ENCODE measurements at places on chromosomes 4 and X.

- DNase-seq = no peak
Measured at GRCh38 chrX:17736478-17736855, 826 bp upstream of the SCML1 start.

GRCh38 chr4:137949746-137950145 lies 292.4 kb downstream of the SLC7A11 start:
- DNase-seq = no peak

GRCh38 chrX:81082649-81083048 lies 119.1 kb downstream of the HMGN5 start:
- DNase-seq = no peak

DNA sequence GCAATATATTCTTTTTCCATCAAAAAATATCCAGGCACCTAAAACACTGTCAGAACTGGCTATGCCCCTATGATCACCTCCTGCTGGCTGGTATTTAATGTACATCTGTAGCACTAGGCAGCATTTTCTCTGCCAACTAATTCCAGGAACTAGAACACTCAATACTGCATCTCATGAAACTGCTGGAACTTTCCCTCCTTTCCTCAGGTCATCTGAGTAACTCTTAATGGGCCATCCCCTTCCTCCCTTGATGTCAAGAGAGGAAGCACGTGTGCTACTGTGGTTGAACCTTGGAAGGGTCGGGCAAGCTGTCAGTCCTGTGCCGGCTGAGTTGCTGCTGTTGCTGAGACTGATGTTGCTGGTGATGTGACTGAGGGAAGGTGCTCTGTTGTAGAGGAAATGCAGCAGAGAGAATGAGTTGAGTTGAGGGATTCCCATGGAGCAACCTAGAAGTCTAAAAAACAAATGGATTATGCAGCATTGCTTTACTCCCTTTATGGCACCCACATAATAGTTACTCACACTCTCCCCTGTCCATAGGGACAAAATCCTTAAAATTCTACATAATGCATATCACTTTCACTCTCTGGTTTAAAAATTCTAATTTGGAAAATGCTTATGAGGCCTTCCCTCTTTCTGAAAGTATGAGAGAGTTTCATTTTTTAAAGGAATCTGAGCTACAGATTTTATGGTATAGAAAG lies 39.5 kb downstream of the TMEM165 start:
- DNase-seq = peak; percentile 4

GRCh38 chrX:130083656-130084382 lies 26.5 kb downstream of the ELF4 start:
- no peak for DNase-seq

DNA sequence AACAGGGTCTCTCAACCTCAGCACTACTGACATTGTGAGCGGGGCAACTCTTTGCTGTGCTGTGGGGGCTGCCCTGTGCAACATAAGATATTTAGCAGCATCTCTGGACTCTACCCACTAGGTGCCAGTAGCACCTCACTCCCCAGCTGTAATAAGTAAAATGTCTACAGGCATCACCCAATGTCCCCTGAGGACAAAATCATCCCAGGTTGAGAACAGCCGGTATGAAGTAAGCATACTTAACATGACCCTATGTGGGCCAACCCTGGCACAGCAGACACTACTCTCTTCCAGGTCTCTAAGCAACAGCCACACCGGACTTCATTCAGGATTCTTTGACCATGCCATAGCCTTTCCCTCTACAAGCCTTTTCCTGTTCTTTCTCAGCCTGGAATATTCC lies 10.5 kb upstream of the MGST2 start:
- DNase-seq = no peak

DNA sequence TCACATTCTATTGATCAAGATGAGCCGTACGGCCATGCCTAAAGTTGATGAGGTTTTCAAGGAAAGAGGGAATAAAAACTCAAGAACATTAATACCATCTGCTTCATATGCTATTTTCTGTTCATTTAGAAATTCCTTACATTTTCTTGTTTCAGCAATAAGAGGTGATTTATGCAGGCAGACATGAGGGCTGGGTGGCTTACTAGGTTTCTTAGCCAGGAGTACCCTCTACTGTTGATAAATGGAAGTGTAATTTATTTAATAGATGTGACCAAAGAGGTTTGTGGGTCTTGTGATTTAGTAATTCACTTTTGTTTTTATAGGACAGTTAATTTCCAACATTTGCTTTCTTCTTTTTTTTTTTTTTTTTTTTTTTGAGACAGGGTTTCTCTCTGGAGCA lies 6.4 kb upstream of the SMIM9 start:
- no peak for DNase-seq

- no peak for DNase-seq
Measured at GRCh38 chr4:179447308-179447707, 2005.1 kb upstream of the AGA start.

GRCh38 chrX:8433109-8434062 lies 31.2 kb upstream of the VCX3B start:
- DNase-seq = no peak

DNA sequence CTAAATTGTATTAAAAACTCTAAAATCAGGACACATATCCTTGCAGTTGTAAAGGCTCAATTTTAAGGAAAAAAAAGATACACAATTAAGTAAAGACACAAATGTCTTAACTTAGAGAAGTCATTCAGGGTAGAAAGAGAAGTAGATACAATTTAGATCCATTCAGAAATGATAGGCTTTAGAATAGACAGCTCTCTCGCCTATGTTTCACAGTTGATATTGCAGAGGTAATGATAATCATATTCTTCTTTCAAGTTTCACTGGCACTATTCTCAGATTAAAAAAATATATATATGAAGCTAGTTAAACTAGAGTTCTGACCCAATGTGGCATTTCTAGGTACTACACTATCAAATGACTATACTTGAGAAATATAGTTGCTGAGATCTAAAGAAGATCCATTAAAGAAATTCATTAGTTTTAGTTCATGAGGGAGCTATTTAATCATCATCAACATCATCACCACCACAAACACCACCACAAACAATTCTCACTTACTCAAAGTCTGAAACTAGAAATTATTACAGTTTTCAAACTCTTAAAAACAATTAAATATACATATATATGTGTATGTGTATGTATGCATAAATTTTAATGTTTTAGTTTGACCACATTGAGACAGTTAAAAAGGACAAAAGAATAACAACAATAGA lies 93.1 kb downstream of the ANTXR2 start:
- DNase-seq = no peak

GRCh38 chrX:104565791-104566680 lies at the start of gene IL1RAPL2:
Gene IL1RAPL2 (plus strand): TSS chrX:104566199.
- no peak for DNase-seq

- DNase-seq = peak; percentile 13
Measured at GRCh38 chrX:68822641-68823410, 6.0 kb upstream of the EFNB1 start.

GRCh38 chr4:10951306-10951705 lies 266.7 kb upstream of the CLNK start:
- DNase-seq = no peak

DNA sequence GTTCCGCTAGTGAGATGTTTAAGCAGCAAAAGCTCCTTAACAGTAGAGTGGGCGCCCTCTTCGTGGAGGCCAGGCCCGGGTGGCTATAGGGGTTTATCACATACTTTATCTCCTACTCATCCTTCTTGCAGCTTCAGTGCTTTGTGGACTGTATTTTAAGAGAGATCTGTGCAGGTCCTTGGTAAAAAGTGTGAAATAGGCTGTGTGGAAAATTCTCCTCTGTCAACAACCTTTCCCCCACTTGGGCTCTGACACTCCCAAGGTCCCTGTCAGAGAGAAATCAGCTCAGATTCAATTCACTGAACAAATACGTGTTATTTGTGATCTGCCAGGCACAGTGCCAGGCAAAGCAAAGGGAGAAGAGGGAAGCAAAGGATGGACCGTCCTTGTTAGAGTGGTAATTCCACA lies 214.3 kb upstream of the PPARGC1A start:
- DNase-seq = no peak

GRCh38 chr4:109803924-109804571 lies 2.2 kb upstream of the CFI start:
- no peak for DNase-seq

DNA sequence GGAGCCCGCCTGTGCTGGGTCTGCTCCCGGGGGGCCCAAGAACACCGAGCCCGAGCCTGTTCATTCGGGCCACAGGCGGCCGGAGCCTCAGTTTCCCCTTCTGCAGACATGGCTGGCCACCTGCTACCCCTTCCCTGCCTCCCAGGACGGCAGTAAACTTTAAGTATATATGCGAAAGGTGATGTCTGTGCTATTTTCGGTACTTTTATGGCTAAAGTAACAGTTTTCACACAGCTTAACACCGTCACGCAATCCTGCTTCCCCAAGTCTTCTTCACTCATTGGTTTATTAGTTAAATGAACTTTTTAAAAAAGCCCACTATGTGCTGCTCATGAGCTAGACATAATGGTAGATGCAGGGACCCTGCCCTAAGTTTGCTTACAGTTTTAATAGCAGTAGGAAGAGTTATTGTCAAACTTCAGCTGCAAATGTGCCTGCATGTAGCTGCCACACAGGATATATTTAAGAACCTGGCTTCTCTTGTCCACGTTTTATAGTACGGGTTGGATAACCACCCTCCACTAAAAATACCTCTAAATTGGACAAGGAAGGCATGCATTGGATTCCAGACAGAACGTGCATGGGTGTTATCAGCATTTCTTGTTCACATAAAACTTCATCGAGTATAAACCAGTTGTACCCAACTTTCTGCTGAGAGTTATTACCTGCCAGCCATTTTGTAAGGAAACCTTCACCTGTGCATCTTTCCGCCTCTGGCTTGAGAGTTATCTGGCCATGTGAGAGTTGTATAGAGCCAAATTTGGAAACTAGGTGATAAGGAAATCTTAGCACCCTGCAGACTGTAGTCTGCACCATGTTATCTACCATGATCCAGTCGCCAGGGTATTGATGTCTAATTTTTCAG lies 741 bp downstream of the ANAPC4 start:
- no peak for DNase-seq

DNA sequence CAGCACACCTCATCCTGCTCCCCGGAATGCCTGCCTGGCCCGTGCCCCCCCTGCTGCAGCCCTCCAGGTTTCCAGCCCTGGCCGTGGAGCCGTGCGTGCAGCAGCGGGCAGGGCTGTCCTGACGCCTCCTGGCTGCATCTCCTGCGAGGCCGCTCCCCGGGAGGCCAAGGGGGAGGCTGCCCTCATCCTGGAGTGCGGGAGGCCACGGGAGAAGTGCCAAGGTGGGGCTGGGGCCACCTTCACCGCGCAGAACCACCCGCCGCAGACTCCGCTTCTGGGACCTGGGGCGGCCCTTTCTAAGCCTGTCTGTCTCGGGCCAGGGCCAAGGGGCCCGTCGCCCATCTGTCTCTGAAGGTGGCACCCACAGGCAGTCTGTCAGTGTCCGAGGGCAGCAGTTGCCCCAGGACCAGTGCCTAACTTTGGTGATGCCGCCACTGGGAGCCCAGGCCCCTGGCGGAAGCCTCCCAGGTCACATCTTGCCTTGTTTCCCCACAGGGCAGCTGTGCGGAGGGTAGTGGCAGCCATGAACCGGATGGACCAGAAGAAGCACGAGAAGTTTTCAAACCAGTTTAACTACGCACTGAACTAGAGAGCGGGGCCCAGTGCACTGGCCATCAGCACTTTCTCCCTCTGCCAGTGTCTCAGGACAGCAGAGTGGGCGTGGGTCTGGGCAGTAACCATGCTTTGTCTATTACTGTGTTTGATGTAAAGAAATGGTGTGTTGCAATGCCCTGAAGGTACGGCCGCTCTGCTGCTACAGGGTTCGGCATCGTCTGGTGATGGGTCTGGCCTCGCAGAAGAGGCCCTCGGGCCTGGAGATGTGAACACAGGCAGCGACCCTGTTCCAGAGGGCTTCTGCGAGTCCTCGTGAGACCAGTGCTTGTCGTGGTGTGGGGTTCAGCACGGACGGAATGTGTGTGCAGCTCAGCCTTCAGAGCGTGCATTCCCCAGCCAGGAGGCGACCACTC lies 20.6 kb downstream of the NKX1-1 start:
- no peak for DNase-seq

DNA sequence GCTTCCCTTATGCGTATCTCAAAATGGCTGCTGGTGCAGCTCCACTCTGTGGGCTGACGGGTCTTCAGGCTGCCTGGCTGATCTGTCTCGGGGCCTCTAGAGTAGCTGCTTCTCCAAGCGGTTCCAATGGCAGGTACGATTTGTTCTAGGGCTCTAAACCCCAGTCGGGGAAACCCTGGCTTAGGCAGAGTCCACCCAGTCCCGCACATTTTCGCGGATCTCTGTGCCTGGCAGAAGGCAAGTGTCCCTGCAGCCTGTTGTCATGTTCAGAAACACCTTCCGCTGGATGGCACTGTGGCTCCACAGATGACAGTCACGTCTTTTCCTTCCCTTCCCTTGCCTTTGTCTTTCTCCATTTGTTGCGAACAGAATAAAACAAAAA lies 54.4 kb downstream of the NBDY start:
- no peak for DNase-seq

- DNase-seq = no peak
Measured at GRCh38 chrX:138485767-138486166, 225.8 kb downstream of the FGF13 start.

DNA sequence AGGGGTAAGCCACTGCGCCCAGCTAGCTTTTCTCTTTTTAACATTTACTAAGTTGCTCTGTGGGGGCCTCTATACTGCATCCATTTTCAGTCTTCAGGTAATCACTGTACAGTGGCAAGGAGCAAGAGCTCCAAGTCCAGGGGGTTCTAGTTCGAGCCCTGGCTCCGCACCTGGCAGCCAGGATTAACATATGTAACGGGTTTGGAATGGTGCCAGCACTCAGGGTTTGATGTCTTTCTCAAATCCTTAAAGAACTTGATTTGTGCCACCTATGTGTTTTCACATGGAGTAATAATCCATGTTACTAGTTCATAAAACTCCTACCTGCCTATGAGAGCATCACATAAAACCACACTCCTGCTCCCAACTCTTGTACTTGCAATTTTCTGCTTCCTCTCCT lies 4.5 kb downstream of the GRPEL1 start:
- no peak for DNase-seq

- DNase-seq = no peak
Measured at GRCh38 chr4:99156992-99157391, 12.9 kb upstream of the ADH4 start.

DNA sequence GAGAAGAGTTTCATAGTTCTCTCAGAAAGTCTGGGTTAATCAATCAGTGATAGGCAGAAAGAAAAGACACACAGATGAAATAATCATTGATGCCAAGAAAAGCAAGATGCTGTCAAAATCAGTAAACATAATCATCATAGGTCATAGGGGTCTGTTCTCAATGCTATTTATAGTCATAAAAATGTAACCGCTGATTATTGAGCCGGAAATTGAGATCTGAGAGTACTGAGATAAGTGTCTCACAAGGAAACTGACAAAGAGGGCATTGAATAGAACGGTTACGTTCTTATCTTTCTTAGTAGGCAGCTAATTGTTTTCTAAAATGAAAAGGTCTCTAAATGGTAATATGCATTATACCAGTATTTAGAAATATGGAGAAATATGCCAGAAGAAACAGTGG lies 1686.1 kb upstream of the AGA start:
- DNase-seq = no peak
